Posterior vena cava (tissue), 2 donors: ENCODE measurements at places on chromosomes 2 and 18.

GRCh38 chr2:129912066-129912820 is 67.2 kb upstream of the RAB6C start:
- DNase-seq, result peak; percentile 57

GRCh38 chr2:86562485-86562921 is 740 bp downstream of the CHMP3 start:
- DNase-seq, result no peak

GRCh38 chr2:176552501-176553135 is 283.4 kb downstream of the MTX2 start:
- no peak for DNase-seq

- no peak for DNase-seq
Observed at GRCh38 chr2:182509-183122, 81.2 kb downstream of the SH3YL1 start.

- no peak for DNase-seq
Observed at GRCh38 chr2:172021955-172022354, 22.2 kb downstream of the METAP1D start.

DNA sequence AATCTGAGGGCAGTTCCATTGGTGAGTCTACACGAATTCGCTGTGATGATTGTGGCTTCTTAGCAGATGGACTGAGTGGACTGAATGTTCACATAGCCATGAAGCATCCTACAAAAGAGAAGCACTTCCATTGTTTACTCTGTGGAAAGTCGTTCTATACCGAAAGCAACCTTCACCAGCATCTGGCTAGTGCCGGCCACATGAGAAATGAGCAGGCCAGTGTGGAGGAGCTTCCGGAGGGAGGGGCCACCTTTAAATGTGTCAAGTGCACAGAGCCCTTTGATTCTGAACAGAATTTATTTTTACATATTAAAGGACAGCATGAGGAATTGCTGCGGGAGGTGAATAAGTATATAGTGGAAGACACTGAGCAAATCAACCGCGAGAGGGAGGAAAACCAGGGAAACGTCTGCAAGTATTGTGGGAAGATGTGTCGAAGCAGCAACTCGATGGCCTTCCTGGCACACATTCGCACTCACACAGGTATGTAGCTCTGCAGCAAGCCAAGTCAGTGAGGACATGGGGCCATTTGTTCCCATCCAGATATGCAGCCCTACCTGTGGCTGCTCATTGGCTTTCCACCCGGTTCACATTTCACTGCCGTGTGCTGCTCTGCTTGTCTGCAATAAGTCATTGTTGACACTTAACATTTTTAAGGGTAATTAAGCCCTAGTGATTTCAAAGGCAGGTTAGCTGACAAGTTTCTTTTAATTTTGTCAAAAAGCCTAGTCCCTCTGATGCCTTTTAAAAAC is 37.7 kb downstream of the ZNF407 start:
- no peak for DNase-seq

- DNase-seq, result no peak
Observed at GRCh38 chr18:67408240-67408639, 108.3 kb downstream of the DSEL start.

DNA sequence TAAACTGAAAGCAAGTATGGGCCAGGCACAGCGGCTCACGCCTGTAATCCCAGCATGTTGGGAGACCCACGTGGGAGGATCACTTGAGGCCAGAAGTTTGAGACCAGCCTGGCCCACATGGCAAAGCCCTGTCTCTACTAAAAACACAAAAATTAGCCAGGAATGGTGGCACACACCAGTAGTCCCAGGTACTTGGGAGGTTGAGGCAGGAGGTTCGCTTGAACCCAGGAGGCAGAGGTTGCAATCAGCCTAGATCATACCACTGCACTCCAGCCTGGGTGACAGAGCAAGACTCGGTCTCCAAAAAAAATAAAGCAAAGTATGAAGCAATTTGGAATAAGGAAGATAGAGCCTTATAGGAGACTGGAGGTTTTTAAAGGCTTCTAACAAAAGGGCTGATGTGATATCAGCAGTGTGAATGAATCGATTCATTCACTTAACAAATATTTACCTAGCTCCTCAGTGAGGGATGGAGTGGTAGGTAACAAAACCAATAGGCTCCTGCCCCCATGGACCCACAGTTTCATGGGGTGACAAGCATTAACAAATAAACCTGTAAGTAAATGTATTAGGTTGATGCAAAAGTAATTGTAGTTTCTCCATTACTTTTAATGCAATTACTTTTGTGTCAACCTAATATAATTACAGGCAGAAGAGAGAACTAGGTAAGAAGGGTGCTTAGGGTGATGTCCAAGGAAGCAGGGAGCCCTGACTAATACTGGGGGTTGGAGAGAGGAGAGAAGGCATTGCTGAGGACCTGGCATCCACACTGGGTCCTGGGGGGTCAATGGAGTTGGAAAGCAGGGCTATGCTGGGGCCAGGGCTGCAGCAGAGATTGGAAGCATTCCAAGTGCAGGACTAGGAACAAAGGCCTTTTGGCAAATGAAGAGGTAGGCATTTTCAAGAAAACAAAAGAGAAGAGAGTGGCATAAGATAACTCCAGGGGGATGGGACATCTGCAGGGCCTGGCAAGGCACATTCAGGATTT is 195.4 kb upstream of the ARL4C start:
- DNase-seq, result no peak

DNA sequence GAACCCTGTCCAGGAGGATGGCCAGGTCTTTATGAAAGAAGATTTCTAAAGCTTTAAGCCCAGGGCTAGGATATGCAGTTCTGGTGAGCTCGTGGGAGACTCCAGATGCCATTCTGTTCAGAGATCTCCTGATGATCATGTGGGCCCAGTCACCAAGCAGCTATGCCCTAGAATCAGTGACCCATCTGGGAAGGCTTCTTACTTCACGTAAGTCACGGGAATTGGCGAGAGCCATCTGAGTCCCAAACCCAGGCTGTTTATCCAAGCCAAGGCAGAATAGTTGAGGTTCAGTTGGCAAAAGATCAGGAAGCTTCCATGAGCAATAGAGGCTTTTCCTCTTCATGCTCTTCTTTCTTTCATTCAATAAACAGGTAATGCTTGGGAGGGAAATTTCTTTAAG is 23.9 kb downstream of the ANTXR1 start:
- DNase-seq, result no peak

DNA sequence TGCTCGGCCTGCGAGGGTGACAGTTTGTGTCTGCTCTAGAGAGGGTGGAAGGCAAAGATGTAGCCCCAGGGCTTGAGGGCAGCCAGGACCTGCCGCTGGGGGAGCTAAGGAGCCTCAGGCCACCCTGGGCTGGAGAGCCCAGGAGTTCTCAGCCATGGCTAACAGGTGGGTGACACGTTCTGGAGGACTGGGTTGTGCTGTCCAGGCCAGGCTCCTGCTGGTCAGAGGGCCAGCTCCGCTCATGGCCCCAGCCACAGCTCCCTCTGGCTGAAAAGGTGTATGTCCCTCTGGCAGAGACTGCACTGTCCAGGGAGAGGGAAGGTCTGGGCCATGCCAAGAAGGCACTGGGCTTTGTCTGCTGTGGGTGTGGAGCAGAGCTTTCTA is 19.2 kb downstream of the TMEM185B start:
- no peak for DNase-seq

DNA sequence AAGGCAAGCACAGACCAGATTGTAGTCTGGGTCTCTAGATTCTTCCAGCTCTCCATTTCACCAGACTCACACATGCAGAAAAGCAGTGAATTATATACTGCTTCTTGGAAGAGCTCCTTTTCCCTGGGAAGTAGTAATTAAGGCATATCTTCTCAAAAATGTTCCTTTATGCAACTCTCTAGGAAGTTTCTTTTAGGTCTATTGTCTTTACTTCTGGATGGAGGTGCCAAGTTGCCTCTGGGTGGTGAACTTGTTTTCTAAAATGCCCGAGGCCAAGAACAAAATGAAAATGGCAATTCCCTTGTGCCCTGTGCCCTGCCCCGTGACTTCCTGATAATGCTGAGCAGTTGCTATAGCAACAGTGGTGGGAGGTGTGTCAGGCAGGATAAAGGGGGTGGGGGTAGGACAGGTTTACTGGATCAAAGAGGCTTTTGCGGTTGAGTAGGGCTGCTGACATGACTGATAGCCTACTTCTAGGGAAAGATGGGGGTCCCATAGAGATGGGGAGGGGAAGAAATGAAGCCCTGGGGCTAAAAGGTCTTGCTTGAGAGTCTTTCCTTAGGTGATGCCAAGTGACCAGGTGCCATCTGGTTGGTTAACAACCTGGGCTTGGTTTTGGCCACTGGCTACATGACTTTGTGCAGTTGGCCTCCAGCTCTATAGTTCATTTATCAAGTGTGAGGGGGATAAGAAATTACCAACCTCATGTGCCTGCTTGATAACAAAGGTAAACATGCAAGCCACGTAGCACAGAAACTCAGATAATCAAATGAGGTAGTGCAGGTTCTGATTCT is 11.8 kb downstream of the IGFBP2 start:
- peak; percentile 6 for DNase-seq

GRCh38 chr18:32919799-32920198 is 147.0 kb upstream of the KLHL14 start:
- no peak for DNase-seq

DNA sequence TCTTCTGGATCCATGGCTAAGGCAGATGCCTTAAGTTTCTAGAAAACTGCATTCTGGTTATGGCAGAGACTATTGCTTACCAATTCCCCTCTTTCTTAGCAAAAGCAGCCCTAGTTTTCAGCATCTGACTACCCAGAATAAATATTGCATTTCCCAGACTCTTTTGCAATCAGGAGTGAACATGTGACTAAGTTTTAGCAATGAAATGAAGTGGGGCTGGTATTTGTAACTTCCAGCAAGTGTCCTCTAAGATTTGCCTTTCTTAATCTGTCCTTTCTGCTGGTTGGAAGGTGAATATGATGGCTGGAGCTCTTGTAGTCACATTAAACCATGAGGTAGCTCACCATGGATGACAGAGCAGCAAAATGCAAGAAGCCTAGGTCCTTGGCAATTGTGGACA is 132.9 kb upstream of the PKDCC start:
- DNase-seq, result no peak

DNA sequence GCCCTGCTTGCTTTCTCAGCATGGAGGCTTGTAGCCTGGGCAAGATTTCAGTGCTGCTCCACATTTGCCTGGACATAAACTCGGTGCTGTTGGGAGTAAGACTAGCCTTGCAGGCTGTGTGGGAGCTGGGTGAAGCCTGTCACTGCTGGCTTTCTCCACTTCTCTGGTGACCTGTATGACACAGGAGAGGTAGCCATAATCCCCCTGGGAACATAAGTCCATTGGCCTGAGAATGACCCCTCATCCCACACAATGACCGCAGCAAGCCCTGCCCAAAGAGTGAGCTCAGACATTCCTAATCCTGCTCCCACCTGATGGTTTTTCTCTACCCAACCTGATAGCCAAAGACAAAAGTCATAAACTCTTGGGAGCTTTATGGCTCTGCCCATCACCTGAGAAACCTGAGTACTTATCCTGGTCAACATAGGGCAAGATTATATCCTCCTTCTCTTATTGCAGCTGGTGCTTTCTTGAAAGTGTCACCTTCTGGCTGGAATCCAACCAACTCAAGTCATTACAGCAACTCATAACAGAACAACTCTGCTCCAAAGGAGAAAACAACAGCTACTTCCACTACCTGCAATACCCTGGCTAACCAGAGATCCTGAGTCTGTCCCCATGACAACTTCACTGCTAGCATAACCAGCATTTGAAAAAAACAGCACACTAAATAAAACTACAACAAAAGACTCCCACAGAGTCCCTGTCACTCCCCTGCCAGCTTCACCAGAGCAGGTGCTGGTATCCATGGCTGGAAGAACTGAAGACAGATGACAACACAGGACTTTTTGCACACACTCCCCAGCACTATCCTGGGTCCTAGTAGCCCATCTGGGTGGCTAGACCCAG is 834.4 kb upstream of the DDX18 start:
- no peak for DNase-seq

- no peak for DNase-seq
Observed at GRCh38 chr18:11830585-11830984, 20.6 kb upstream of the CHMP1B start.

DNA sequence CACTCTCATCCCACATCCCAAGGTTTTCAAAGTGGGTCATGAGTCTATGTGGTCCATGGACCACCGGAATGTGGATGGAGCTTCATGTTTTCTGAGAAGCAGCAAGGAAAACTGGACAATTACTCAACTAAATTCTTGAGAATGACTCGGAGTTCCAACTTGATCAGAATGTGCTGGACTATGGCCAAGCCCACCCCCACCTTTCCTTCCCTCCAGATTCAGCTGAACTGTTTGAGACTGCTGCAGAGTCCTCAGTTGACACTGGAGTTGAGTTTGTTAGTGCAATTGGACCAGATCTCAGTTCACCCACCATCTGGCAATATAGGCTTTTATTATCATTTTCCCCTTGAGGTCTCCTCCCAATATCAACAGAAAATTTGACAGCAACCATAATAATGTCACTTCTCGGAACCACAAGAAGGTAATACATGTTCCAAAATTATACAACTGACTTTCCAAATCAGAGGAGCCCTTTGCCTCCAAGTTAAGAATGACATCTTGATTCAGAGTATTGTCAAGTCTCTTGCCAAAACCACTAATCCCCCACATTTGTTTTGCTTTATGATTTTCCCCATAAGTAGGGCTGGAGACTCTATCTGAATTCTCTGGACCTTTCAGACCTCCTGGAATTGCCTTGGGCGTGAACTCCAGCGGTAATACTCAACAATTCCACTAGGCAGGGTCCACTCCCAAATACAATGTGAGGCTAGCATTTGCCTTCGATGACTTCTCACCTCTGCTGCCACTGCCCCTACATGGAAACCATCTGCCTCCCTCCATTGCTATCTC is 8.8 kb downstream of the COL4A4 start:
- DNase-seq, result no peak

- DNase-seq, result no peak
Observed at GRCh38 chr18:36387310-36387709, 89.8 kb downstream of the FHOD3 start.

DNA sequence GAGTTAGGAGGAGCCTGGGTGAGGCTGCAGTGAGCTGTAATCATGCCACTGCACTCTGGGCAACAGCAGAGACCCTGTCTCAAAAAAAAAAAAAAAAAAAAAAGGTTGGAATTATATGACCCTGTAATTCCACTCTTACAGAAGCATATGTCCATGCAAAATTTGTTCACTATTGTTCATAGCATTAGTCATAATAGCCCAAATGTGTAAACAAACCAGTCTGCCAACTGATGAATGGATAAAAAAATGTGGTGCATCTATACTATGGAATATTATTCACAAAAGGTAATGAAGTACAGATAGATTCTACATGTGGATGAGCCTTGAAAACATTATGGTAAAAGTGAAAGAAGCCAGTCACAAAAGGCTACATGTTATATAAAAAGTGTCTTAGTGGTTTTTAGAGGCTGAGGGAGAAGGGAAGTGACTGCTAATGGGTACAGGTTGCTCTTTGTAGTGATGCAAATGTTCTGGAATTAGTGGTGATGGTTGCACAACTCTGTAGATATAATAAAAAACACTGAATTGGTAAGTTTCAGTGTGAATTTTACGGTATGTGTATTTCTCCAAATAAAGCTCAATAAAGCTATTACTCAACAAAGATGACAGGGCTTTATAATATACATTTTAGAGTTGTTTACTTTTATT is 9.4 kb downstream of the COA5 start:
- no peak for DNase-seq

DNA sequence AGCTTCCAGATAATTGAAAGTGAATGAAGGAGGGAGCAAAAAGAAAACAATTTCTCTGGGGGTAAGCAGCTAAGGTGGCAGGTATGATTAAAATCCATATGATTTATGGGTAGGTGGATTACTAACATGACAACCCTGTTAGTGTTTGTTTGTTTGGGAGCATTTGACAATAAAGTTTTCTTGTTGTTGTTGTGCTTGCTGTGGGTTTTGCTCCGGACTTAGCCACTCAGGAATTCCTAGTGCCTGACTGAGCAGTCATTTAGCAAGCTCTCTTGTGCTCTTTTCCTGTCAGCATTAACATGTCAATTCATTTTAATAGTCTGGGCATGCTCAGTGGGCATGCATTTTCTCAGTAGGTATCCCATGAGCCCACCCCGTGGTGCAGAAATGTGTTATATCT is 674.8 kb upstream of the ZEB2 start:
- DNase-seq, result no peak
